Pancreas (tissue), 10 donors: ENCODE measurements at places on chromosomes 1 and 21.

DNA sequence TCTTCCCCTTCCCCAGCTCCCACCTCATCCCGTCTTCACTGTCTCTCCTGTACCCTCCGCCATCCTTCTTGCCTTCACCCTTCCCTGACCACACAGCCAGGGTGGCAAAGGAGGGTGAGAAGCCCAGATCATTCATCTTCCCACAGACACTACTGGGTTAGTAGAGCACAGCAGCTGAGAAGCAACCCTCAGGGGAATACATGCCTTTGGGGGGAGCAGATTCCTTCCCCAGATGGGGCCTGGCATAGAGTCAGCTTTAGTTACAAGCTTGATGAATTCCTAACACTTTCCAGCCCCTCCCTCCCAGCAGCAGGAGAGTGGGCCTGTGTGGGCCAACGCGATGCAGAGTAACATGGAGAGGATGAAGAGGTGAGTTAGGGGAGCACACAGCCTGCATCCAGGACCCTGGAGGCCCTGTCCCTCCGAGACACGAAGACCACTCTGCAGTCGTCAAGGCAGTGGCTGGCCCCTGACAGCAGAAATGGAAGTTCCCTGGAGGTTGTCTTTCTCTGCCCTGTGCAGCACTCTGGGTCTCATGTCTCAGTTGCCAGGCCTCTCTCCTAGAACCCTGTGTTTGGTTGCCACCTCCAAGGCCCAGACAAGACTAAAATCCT is 8.8 kb upstream of the BTG2 start:
- H3K4me1 ChIP-seq = peaks cover 5% of the 10 kb centered on the region
- DNase-seq = no peak
- no peak overlapping the region for H3K27ac ChIP-seq
- no peaks in the 10 kb centered on the region for H3K36me3 ChIP-seq

DNA sequence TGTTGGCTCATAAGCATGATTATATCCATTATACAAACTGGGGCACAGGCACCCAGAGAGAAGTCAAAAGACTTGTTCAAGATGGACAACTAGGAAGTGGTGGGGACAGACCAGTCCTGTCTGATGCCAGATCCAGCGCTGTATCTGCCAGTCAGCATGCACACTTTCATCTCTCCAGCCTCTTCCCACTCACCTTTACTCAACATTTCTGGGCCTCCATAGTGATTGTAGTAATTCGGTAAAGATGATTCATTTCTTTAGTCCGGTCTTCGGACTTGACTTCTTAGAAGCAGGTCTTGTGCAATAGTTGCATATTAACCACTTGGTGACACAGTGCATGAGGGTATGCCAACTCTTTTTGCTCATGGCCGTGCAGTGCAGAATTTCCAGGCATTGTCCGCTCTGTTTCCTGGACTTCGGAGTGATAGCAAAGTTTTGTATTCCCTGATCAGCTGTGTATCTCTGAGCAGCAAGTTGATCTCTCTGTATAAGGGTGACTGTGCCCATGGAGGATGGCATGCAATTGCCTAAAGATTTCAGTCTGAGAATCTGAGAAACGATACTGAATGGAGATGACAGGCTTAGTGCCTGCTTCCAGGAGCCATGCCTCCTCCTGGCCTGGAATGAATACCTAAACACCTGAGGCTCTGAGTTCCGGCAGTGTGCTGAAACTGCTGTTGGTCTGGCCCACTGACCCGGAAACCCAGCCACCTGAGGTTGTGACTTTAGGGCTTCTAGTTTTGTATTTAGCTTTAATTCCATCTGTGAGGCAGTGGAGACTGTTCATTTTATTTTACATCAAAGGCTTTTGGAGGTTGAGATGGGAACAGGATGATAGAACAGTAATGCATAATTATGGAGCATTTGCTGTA is 39.0 kb downstream of the GALNT2 start:
- H3K4me1 ChIP-seq = peaks cover 44% of the 10 kb centered on the region
- no peak overlapping the region for H3K4me3 ChIP-seq
- H3K36me3 ChIP-seq = no peaks in the 10 kb centered on the region
- peak overlapping the region; percentile 77 for H3K27ac ChIP-seq
- no peaks in the 10 kb centered on the region for H3K27me3 ChIP-seq

DNA sequence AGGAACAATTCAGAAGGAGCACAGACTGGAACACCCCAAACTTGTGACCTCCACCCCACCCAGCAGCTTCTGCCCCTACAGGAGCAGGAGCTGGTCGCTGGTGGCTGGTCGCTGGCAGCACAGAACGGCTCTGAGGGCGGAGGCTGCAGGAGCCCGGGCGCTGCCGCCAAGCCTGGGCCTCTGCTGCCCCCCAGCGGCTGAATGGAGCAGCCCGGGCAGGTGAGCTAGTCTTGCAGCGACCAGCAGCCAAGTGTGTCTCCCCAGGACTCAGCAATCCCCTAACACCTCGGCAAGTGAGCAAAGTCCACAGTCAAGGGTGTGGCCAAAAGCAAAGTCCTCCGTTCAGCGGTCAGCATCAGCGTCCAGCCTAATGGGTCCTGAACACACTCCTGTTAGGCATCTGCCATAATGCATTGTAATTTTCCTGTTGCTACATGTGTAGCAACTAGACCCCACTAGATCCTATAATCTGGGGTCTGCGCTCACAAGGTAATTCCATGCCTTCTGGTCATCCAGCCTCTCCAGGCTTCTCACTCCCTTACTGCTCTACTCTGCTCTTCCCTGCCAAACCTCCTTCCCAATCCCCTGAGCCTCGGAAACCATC is 12.1 kb upstream of the GJB5 start:
- no peak overlapping the region for H3K27ac ChIP-seq
- no peak overlapping the region for H3K4me3 ChIP-seq
- H3K27me3 ChIP-seq = no peaks in the 10 kb centered on the region

GRCh38 chr1:161177112-161177935 is at the start of gene B4GALT3:
TSS of gene B4GALT3 (minus strand) at chr1:161177507. CDS start at chr1:161176060, 1,447 bp downstream.
- DNase-seq = peak; percentile 97
- peaks cover 5% of the 10 kb centered on the region for H3K36me3 ChIP-seq
- H3K4me1 ChIP-seq = peaks cover 4% of the 10 kb centered on the region
- H3K4me3 ChIP-seq = peak within 1 kb of the TSS; percentile 54
- peak within 1 kb of the TSS; percentile 80 for H3K27ac ChIP-seq

GRCh38 chr1:89720839-89721238 is 87.9 kb downstream of the LRRC8C start:
- DNase-seq = no peak
- H3K4me3 ChIP-seq = no peak overlapping the region
- no peaks in the 10 kb centered on the region for H3K36me3 ChIP-seq
- no peaks in the 10 kb centered on the region for H3K27me3 ChIP-seq

GRCh38 chr1:2415337-2415736 is 3.0 kb upstream of the PEX10 start:
- H3K27me3 ChIP-seq = peaks cover 11% of the 10 kb centered on the region
- no peak overlapping the region for H3K4me3 ChIP-seq
- peaks cover 6% of the 10 kb centered on the region for H3K4me1 ChIP-seq

- H3K27ac ChIP-seq = no peak overlapping the region
- peaks cover 3% of the 10 kb centered on the region for H3K27me3 ChIP-seq
- H3K4me1 ChIP-seq = no peaks in the 10 kb centered on the region
- H3K4me3 ChIP-seq = no peak overlapping the region
These were observed 587.7 kb downstream of the MATN1 start for GRCh38 chr1:30135698-30136097.

DNA sequence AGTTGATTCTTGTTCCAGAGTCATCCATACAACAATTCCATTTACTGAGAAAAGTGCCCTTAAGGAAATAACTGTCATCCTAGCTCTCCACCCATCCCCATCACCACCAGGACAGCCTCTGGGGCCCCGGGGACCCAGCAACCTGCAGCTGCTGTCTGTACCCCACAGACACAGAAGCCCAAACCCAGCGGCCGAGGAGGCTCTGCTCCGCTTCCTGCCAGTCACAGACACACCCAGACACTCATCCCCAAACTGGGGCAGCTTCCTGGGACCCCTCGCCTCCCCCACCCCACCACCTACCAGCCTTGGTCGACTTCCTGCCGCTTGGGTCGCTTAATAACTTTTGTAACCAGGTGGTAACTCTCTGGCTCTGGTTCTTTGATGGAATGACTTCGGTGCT is 121.6 kb upstream of the SLC25A33 start:
- H3K27ac ChIP-seq = no peak overlapping the region
- H3K27me3 ChIP-seq = no peaks in the 10 kb centered on the region
- DNase-seq = no peak
- no peak overlapping the region for H3K4me3 ChIP-seq
- no peaks in the 10 kb centered on the region for H3K36me3 ChIP-seq

DNA sequence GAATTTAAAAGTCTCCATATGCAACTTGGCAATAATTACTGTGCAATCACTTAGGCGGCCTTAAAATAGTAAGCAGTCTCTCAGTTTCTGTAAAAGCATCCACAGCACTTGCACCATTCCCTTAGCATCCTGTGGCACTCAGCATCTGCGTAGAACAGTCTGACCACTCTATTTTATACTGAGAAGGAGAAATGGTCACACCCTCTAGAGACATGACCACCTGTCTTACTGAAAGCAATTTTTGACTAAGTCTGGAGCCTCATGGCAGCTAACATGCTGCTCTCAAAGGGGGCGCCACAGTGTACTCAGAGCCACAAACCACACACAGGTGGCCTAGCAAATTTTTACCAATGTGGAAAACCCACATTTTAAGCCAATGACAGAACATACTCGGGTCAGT is 62.0 kb downstream of the KCNK1 start:
- DNase-seq = no peak
- H3K36me3 ChIP-seq = no peaks in the 10 kb centered on the region
- no peak overlapping the region for H3K27ac ChIP-seq
- no peaks in the 10 kb centered on the region for H3K27me3 ChIP-seq
- H3K4me1 ChIP-seq = peaks cover 23% of the 10 kb centered on the region

- H3K27me3 ChIP-seq = no peaks in the 10 kb centered on the region
- peaks cover 5% of the 10 kb centered on the region for H3K36me3 ChIP-seq
- no peak overlapping the region for H3K27ac ChIP-seq
- DNase-seq = no peak
- no peak overlapping the region for H3K4me3 ChIP-seq
These were observed 33.6 kb downstream of the GNAI3 start for GRCh38 chr1:109582021-109582420.

DNA sequence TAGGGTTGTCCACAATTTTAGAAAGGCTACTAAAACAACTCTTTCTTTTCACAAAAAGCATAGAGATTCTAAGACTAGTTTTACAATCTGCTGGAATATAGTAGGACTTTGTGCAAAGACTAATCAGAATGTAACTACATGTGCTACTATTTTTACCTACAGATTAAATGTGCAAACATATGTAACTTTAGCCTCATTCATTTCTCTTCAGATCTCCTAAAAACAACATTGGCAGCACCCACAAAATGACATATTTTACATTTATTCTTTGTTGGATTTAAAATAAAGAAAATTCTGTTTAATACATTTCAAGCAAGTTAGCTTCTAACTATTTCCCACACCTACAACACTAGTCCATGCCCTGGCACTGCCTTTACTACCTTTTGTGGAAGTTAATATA is 292.2 kb downstream of the AKT3 start:
- H3K36me3 ChIP-seq = no peaks in the 10 kb centered on the region
- no peak for DNase-seq
- no peak overlapping the region for H3K27ac ChIP-seq
- no peak overlapping the region for H3K4me3 ChIP-seq

DNA sequence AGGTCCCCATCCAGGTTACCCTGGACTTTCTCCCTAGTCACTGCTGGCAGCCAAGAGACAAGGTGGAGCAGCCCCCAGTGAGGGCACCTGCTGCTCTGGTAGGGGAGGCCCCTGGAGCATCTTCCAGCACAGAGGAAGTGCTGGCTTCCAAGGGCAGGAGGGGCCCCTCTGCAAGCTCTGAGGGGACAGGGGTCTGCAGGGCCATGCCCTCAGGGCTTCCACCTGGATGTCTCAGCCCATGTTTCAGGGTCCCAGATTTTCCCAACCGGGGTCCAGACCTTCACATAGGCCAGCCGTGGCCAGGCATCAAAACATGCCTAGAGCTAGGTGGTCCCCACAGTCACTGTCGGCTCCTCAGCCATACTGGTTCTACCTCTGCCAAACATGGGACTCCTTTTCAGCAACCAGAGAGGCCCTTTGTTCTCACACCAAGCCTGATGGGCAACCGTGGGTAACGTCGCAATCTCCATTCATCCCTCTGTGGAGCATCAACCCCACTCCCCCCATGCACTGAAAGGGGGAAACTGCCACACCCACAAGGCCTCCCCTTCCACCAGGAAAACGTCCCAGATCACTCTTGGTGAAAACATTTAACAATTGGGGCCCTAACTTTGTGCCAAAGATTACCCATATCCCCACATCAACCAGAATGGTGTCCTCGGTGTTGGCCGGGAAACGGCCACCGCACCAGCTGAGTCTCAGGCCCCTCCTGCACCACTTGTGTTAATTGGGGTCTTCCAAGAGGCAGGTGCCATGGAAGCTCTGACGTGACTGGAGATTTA is 1.9 kb upstream of the COL6A2 start:
- no peak overlapping the region for H3K27ac ChIP-seq
- H3K4me1 ChIP-seq = no peaks in the 10 kb centered on the region
- H3K4me3 ChIP-seq = no peak overlapping the region
- no peaks in the 10 kb centered on the region for H3K36me3 ChIP-seq

DNA sequence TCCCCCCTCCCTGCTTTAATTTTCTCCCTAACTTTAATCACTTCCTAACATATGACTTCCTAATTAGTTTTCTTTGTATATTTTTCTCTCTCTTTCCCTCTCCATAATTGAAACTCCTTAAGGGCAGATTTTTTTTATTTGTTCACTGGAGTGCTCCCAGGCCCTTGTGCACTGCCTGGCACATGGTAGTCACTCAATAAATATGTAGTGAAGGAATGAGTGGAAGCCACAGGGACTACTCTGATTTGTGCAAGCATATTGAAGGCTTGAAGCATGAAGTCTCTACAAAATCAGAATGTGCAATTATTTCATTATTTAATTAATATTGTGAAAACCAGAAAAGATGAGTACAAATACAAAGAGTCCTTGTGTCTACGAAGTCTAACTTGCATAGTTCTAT is 41.5 kb downstream of the SNX7 start:
- H3K27me3 ChIP-seq = no peaks in the 10 kb centered on the region
- H3K36me3 ChIP-seq = no peaks in the 10 kb centered on the region
- H3K27ac ChIP-seq = no peak overlapping the region
- no peak overlapping the region for H3K4me3 ChIP-seq
- no peaks in the 10 kb centered on the region for H3K4me1 ChIP-seq
- no peak for DNase-seq

- no peaks in the 10 kb centered on the region for H3K27me3 ChIP-seq
- no peak overlapping the region for H3K4me3 ChIP-seq
- H3K36me3 ChIP-seq = no peaks in the 10 kb centered on the region
These were observed 102.8 kb upstream of the ARHGEF16 start for GRCh38 chr1:3351449-3352298.

- H3K27me3 ChIP-seq = no peaks in the 10 kb centered on the region
- H3K27ac ChIP-seq = no peak overlapping the region
- no peaks in the 10 kb centered on the region for H3K4me1 ChIP-seq
- no peak for DNase-seq
- H3K36me3 ChIP-seq = peaks cover 18% of the 10 kb centered on the region
These were observed 116.8 kb upstream of the L1TD1 start for GRCh38 chr1:62077821-62078220.
